NCI-H1105 treated with DMSO at 0.1 percent for 48 hours (cell line): ENCODE measurements at places on chromosomes 2 and 18.
A peak's percentile ranks its signal among the peaks of the same experiment; 100 is the strongest.

DNA sequence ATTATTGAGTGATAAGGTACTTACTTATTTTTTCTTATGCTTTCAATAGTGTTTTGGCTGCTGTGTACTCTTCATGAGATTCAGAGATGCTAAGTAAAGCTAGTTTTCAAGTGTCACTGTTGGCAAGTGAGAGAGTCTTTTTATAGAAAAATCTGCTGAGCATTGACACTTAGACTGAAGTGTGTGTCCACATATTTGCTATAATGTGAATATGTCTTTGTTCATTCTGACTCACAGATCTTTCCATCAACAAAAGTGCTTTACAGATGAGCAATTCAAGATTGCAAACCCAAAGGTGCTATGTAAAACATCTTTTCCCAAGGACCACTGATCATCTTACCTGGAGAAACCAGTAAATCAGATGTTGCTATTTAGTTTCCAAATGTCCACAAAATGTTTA, 410.6 kb upstream of the FIGN start:
- peak; percentile 6 for DNase-seq

DNA sequence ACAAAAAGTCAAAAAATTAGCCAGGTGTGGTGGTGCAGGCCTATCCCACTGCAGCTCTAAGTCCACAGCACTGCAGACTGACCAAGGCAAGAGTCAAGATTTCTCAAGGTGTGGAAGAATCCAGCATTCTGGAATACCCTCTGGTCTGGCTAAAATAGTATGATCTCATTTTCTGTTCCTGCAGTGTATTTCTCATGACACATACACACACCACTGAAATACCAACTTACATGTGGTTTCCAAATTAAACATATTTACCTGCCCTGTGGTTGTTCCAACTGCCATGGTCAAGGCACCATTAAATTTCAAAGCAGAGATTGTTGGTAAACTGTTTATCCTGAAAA, 30.9 kb downstream of the NOL10 start:
- DNase-seq: no peak

DNA sequence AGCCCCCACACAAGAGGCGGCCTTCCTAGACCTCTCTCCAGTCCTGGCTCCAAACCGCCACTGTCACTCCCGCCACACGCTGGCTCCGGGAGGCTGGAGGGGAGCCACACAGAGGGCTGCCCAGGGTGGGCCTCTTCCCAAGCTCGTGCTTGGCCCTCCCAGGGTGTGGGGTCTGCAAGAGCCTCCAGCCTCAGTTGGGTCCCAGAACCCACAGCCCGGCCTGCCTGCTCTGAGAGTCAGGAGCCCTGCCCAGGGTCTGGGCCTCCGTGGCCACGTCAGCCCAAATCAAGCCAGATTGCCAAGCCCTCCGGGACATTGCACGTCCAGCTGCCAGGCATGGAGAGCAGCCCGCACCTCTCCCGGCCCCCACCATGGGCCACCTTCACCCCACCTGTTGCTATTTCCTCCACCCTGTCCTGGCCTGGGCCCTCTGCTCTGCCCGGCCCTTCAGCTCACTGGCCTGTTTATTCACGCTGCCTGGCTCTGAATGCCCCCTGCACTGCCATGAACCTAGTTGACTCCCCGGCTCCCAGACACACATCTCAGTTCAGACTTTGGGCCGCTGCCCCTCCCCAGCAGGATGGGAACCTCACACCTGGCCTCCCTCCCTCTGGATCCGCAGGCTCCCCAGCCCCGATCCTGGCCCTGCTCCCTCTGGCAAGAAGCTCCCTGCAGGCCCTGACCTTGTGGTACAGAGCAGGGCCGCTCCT, 61.0 kb downstream of the BIN1 start:
- no peak for DNase-seq

GRCh38 chr2:136407952-136408318, 290.0 kb upstream of the CXCR4 start:
- no peak for DNase-seq

DNA sequence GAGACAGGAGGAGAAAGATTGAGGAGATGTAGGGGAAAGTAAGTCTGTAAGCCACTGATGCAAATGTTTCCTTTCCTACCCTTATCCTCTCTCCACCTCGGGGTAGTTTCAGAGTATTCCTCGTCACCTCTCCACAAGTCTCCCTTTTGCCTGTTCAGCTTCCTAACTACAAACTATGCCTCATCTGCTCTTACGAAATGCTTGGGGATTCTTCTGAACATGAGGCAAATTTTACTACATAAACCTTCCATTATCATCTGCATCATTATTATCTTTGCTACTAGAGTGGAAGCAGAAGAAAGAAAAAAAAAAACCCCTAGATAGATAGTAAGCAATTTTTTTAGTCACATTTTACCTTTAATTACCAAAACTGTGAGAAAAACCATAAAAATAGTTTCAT, 43.1 kb upstream of the CWC22 start:
- no peak for DNase-seq

DNA sequence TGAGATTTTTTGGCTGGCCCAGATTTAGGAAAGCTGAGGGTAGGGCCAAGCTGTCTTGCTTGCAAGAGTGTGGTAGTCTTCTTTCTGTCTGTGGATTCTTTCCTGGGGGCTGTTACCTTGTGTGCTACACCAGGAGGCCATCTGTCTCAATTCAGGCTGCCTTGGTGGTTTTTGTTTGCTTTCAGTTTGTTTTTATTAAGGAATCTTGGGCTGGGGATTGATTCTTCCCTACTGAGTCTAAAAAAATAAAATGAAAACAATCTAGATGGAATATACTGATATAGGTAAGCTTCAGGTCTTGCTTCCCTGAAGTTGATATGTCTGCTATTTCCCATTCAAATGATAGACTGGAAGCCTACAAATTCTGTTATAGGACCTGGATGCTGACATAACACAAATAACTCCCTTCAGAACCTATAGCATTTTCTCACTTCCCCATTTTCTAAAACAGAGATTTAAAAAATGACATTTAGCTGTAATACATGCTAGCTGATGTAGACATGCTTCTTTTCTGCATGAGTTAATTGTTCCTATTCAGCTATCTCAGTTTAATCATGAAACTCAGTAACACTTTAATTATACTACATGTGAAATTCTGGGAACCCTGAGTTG, 5.3 kb downstream of the LHCGR start:
- DNase-seq: no peak

DNA sequence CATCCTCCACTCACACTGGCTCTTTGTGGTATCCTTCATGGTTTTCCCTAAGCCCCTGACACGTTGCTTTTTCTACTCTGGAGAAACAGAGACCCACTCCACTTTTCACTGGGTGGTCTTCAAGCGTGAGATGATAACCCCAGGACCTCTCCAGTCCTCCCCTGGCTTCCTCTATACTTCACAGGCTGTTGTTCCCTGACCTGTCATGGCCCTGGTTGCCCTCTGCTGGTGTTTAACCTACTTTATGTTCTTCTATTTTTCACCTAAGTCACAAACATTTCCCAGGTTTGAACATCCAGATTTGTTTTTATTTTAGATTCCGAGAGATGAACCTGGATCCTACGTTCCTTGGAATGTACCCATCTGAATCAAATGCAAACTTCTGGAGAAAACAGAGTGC, 84.5 kb downstream of the AOX1 start:
- DNase-seq: no peak

- DNase-seq: no peak
Measured at GRCh38 chr2:12618576-12618975, 98.2 kb upstream of the TRIB2 start.

DNA sequence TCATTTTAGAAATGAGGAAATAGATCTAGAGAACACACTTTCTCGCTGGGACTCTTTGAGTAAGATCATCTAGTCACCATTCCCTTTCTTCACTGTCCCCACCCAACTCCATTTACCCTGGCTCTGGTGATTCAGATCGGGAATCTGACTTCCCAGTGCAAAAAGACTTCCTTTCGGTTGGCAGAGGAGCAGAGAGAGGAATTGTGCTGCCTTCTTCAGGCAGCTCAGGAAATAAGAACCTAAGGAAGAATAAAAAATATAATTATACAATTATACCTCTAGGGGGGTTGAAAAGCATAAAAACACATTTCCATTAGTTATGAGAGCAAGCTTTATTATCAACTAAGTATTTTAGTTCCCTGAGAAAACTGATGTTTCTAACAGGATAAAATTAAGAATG, 9.3 kb upstream of the MPP4 start:
- no peak for DNase-seq

GRCh38 chr18:60411715-60412114, 39.1 kb upstream of the MC4R start:
- no peak for DNase-seq

- DNase-seq: no peak
Measured at GRCh38 chr2:197927994-197928393, 123.6 kb downstream of the PLCL1 start.

- no peak for DNase-seq
Measured at GRCh38 chr2:65786007-65786717, 353.8 kb upstream of the SPRED2 start.

- DNase-seq: no peak
Measured at GRCh38 chr2:220544049-220544448, 916.6 kb downstream of the SLC4A3 start.

DNA sequence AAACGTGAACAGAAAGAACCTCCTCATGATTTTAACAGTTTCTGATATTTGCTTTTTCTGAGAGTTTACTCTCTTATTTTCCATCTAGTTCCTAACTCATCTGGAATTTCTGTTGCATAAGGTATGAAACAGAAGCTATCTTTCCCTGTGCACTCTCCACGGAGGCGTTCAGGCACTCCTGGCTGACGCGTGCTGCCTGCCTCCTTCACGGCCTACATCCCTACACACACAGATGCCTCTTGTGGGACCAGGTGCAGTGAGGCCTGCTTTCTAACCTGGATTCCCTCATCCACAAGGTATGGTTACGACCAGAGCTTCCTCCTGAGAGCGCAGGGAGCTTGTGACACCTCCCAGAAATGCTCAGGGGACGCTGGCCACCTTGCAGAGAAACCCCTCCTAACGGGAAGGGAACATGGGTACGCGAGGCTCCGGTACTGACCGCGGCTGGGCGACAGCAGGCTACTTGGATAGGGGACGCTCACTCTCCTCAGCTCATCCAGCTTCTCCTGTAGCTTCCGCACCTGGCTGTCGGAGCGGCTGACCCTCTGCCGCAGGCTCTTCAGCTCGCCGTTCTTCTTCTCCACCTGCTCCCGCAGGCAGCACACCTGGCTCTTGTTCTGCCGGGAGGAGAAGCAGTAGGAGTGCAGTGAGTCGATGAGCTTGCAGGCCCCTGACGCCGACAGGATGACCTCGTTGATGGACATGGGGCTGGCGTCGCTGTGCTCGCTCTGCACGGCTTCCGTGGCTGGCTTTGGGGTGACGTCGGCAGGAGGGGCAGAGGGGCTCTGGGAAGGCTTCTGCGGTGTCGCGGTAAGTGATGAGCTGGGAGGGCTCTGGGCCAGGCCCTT, 4.3 kb downstream of the THAP4 start:
- no peak for DNase-seq

DNA sequence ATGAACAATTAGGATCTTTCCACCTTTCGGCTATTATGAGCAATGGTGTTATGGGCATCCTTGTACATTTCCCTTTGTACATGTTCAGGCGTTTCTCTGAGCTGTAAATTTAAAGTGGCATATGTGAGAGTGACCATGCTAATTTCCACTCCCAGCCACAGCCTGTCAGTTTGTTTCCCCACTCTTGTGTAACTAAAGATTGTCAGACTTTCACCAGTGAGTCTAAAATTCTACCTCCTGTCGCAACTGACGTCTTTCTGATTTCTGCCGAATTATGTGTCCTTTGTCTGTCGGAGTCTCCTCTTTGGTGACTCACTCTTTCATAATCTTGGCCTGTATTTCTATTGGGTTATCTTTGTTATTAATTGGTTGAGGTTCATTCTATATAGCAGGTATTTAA, 50.7 kb downstream of the TRAPPC12 start:
- no peak for DNase-seq

DNA sequence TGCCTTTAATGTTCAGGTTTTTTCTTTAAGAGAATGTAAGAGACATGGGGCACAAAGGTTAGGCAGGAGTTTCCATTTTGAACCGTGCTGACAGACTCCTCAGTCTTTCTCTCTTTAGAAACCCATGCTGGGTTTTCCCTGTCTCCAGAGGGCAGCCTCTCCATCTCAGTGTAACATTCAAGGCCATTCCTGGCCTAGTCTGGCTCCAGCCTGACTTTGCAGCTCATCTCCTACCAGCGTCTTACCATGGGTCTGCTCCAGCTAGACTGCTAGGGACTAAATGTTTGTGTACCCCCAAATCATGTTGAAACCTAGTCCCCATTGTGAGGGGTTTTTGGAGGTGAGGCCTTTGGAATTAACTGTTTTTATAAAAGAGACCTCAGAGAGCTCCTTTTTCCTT, 9.8 kb upstream of the CLIP4 start:
- DNase-seq: no peak

GRCh38 chr2:1512321-1513289, 99.3 kb downstream of the TPO start:
- DNase-seq: no peak

GRCh38 chr2:240295256-240296103, 140.0 kb upstream of the GPC1 start:
- no peak for DNase-seq

- DNase-seq: no peak
Measured at GRCh38 chr2:166307326-166307725, 68.4 kb downstream of the SCN9A start.

- DNase-seq: no peak
Measured at GRCh38 chr2:65595630-65596029, 163.2 kb upstream of the SPRED2 start.

DNA sequence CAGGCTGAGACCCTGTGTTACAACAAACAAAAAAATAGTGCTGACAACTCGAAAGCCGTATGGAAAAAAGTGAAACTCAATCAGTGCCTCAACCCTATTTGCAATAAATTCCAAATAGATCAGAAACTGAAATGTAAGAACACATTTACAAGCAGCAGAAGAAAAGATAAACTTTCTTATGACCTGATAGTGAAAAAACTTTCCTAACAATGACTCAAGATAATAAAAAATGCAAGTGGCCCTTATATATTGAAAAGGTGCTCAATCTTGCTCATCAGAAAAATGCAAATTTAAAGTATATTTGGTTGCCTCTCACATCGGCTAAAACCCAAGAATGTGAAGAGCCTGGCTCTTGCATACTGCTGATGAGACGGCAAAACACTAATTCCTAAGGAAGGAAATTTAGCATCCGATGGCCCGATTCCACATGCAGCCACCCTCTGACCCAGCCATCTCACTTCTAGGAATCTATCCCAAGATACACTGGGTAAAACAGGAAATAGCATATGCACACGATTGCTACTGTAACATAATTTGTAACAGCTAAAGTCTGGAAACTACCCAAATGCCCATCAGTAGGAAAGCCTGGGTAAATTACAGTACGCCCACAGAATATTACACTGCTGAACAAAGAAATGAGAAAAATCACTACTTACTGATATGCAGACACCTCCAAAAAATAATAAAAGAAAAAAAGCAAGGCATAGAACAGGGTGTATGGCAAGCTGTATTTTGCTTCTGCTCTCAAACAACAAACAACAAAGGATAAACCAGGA, 56.8 kb downstream of the HDLBP start:
- DNase-seq: no peak

DNA sequence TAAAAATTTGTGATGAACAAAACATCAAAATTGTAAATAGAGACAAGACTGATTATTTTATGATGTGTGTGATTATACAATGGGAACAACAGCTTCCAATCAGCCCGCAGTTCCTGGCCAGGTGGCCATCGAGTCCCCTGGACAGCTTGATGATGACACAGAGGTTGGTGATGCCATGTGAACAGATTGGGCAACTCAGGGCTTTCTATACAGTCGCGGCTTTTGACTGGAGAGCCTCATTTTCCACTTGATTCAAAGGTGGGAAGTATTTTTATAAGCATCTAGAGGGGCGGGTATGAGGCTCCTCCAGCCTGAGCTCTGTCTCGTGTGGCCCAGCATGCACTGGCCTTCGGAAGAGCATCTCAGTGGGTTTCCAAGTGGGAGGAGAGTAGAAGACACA, 14.9 kb upstream of the HPCAL1 start:
- DNase-seq: no peak

GRCh38 chr2:199456383-199457146, 1.2 kb downstream of the SATB2 start:
- peak; percentile 14 for DNase-seq
